Epithelial cell of proximal tubule (primary cell): ENCODE measurements at places on chromosomes 1 and 21. TPM values are rescaled to one million over a fixed set of nuclear protein-coding genes. Genes with fewer than 3 reads are reported as not detected.

The TDRD5 gene
- total RNA-seq: 0.06 and 0.43 TPM in 2 replicates

The GJA5 gene
- 1.2 and 2.7 TPM in 2 replicates for total RNA-seq

The CFAP107 gene
- total RNA-seq: not detected in 2 replicates

- DNase-seq: no peak
These were observed 156.5 kb downstream of the PCNX2 start for GRCh38 chr1:233138788-233139585.

DNA sequence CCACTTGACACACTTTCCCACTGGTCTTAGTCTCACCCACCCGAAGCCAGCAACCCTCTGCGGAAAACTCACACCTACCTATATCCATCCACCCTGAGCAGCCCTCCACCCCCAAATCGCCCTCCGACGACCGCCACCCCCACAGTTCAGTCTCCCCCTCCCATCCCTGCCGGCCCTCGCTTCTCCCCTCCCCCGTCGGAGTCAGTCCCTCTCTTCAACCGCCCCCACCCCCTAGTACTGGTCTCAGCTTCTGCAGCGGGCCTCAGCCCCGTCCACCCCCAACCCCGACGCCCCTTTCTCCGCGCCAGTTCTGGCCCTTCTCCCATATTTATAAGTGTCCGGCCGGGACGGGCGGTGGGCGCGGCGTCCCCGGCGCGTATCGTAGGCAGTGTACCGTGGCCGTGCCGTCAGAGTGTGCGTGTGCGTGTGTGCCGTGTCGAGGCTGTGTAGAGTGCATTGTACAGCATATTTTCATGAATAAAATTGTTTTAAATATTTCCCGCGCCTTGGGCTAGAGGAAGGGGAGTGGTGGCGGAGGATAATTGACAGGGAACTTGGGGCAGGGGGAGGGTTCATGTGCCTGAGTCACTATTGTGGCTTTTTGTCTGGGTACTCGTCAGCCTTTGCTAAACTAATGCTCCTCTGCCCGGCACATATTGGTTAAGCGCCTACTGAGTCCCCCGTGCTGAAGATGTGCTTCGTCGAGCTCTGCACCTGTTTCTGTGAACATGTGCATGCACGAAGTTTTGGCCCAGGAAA is 22.0 kb downstream of the FOXO6 start:
- DNase-seq: no peak

GRCh38 chr1:23069149-23069548 is 49.9 kb downstream of the KDM1A start:
- DNase-seq: no peak

- no peak for DNase-seq
These were observed 124.9 kb upstream of the TNFSF4 start for GRCh38 chr1:173332026-173332425.

DNA sequence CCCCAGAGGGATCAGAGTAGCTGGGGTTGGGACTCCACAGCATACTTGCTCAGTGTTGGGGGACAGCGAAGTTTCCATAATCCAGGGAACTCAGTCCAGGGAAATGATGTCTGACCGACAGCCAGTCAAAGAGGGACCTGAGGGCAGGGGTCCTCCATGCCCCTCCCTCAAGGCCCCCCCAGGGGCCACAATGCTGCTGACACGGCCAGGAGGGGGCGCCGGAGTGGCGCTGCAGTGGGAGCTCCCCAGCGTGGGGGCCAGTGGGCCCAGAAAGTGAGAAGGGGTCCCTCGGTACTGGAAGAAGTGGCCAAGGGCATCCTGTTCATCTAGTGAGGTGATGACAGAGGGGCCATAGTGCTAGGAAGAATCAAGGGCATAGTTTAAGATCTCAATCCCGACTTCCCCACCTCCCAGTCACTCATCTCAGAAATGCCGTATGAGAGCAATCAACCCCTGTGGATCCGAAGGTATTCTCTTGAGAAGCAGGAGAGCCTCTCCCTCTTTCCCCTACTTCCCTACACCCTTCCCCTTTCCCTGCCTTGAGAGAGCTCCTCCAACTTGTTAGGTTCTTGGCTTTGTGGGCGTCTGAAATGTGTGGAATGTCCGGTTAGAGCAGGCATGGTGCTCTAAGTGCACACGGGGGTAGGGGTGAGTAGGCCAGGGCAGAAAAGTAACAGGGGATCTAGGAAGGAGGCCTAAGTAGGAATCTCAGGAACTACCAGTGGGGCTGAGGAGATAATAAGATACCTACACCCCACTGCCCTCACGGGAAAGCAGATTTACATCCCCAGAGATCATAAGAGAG is 4.1 kb downstream of the NUDT17 start:
- peak; percentile 23 for DNase-seq

DNA sequence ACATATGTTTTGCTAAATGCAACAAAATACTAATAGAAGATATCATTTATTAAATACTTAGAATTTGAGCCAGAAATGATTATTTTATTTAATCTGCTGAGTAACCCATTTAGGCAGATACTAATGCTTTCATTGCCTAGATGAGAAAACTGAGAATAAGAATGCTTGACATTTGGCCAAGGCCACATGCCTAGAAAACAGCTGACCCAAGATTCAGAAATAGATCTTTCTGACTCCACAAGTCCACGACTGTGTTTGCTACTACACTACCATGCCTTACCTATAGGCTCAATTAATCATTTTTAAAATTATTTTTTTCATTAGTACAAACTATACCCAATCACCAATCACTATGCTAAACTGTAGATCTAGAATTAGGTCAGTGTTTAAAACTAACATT is 129.7 kb downstream of the ATP1B1 start:
- no peak for DNase-seq
